H9 (cell line): ENCODE measurements at places on chromosomes 4 and X.

DNA sequence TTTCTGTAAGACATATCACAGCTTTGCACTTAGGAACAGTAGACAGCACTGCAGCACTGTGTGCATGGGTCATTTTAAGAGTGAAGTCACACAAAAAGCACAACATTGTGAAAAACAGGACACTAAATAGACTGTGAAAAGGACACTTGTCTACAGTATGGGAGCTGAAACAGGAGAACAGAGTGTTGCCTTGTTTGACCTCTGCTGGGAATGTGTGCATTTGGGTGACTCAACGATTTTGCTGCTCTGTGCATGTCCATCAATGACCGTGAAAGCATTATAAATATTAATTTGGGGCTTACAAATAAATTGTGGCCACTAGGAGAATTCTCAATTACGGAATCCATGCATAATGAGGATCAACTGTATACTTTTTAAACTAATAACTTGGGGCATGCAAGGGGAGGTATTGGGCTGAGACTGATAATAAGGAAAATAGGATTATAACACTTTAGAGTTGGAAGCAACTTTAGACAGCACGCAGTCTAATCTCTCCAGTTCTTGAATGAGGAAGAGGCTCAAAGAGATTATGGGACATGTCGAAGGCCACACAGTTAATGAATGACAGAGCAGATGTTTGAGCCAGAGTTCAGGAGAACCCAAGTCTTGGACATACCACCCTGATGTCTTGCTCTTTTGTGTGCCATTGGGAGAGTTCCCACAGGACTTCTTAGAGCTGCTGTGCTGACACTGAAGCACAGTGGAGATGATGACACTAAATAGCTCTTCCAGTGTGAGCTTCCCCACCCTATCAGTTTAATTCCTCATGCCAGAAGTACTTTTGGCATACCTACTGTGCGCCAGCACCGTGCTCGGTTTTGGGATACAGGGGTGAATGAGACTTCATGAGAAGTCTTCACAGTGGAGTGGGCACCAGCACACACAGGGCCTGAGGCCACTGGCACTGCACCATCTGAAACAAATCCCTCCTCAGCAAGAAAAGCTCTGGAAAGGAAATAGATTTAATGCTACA is 79.3 kb downstream of the FRAS1 start:
- DNase-seq: no peak

DNA sequence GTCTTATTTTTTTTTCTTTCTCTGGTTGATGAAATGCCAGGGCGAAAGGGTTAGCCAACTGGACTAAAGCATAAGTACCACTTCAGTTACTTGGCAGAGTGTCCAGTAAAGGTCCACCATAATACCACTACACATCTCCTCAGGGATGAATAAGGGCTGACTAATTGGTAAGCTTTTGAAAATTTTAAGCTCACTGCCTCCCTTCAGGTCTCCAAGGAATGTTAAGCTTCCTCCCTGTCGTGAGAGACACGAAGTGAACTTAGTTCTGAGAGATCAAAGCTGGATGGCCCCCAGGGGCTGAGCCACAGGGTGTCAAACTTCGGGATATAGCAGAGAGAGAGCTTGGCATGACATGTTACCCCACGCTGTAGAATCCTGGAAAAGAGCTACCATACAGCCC is 111.4 kb downstream of the VSIG4 start:
- DNase-seq: no peak

GRCh38 chr4:11471618-11472017 is 42.9 kb upstream of the HS3ST1 start:
- DNase-seq: no peak

DNA sequence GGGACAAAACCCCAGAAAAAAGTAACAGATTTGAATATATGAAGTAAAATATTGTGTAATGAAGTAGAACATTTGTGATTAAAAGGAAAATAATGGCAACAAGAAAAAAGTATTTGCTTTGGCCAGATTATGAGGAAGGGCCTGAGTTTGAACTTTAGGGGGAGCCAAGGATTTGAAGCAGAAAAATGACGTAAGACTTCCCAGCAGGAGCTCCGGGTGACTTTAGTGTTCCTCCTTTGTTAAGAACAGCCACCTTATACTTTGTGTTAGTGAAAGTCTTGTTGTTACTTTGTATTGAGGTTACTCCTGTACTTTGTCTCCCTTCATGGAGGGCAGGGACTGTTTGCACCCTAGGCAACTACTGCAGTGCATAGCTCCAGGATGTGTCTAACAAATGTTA is 41.1 kb downstream of the DCUN1D4 start:
- DNase-seq: no peak

- DNase-seq: peak; percentile 78
These were observed 2.2 kb upstream of the HTR2C start for GRCh38 chrX:114581528-114582263.
